ENCODE measurements at places on chromosomes 5 and 9.

- DNase-seq, result peak; percentile 29
Observed at GRCh38 chr5:64869419-64869818, 100.7 kb downstream of the CWC27 start.

GRCh38 chr9:115513148-115513547 lies 395.2 kb upstream of the TNC start:
- DNase-seq, result no peak

GRCh38 chr9:5191985-5192384 lies 6.5 kb upstream of the INSL6 start:
- DNase-seq, result no peak

DNA sequence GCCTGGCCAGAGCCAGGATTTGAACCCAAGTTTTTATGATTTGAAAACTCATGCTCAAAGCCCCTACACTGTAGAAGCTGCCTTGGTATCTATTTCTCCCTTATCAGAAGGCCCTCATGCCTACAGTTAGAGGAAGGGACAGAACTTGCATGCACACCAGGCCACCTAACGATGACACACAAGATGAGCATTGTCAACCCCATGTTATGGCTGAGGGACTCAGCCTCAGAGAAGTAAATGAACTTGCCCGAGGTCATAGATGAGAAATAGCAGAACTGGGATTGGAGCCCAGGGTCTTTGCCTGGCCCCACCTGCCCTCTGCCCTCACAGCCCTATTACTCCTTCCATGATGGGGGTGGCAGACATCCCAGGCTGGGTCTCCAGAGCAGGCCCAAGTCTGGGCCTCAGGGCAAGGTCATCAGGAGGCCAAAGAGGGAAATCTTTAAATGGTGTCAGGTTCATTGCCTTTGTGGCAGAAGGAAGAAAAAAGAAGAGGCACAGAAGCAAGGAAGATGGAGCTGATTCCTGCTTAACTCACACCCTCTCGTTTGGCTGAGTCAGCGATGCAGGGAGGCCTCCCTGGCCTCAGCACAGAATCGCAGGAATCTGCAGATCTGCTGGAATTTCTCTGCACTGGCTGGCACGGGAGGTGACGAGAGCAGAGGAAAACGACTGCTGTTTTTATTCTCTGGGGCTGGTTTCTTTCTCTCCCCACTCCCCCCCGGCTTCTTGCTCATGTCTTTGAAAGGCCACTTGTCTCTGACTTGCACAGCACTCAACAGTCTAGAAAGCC lies 20.6 kb upstream of the CRB2 start:
- DNase-seq, result peak; percentile 40

- DNase-seq, result no peak
Observed at GRCh38 chr9:27037499-27037898, 32.0 kb upstream of the LRRC19 start.

All from AG04449 (cell line).